ENCODE measurements at places on chromosomes 5 and 9.

GRCh38 chr5:15350614-15351013 lies 149.4 kb upstream of the FBXL7 start:
- DNase-seq = no peak

GRCh38 chr9:4114569-4115505 lies 185.0 kb downstream of the GLIS3 start:
- no peak for DNase-seq

- no peak for DNase-seq
Measured at GRCh38 chr9:123419091-123419490, 63.1 kb downstream of the CRB2 start.

- DNase-seq = no peak
Measured at GRCh38 chr5:179817890-179818745, 2.6 kb upstream of the SQSTM1 start.
